ENCODE measurements at places on chromosomes 12 and 14. TPM values are rescaled to one million over a fixed set of nuclear protein-coding genes. Genes with fewer than 3 reads are reported as not detected.

- no peaks in the 10 kb centered on the region for H3K27me3 ChIP-seq
- no peak for DNase-seq
- no peak overlapping the region for H3K4me3 ChIP-seq
- H3K4me1 ChIP-seq: peaks cover 2% of the 10 kb centered on the region
- H3K27ac ChIP-seq: no peak overlapping the region
These were observed 12.6 kb downstream of the NOPCHAP1 start for GRCh38 chr12:104998423-104999346.

DNA sequence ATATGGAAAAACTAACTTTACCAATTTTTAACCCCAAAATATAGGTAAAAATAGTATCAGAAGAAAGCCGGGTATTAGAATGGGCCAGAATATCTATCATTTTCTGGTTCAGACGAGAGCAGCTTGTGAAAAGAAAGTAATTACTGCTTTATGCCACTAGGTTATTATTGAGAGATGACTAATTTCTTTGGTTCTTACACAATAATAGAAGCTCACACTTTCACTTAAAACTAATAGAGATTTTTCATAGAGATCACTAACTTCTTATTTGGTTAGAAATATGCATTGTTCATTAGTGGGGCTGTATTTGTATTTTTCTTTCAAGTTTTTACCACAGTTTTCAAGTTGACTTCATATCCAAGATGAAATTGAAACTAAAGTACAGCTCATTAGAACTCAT, 1241.2 kb upstream of the FLRT2 start:
- no peak overlapping the region for H3K4me3 ChIP-seq
- DNase-seq: no peak
- peaks cover 9% of the 10 kb centered on the region for H3K4me1 ChIP-seq
- H3K27ac ChIP-seq: no peak overlapping the region
- no peaks in the 10 kb centered on the region for H3K27me3 ChIP-seq

DNA sequence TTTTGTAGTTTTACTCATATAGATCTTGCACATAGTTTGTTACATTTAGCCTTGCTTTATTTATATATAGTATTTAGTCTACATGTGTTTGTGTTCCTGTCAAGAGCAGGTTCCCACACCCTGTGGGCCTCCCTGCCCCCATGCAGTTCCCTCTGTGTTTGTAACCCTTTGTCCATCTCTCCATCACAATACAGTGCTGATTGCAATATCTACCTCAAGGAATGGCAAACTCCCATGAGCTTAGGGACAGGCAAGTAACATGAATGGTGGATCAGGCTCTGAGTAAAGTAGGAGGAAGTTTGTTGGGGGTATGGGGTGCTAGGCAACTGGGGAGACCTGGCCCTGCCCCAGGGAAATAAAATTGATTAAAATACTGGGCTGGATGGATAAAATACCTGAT, 151.9 kb upstream of the MYL2 start:
- H3K4me3 ChIP-seq: no peak overlapping the region
- H3K27me3 ChIP-seq: no peaks in the 10 kb centered on the region
- peaks cover 13% of the 10 kb centered on the region for H3K36me3 ChIP-seq
- peaks cover 4% of the 10 kb centered on the region for H3K4me1 ChIP-seq
- DNase-seq: no peak
- H3K27ac ChIP-seq: no peak overlapping the region

The FRS2 gene
- total RNA-seq: 49.2 TPM

GRCh38 chr14:29168149-29168548, 401.6 kb downstream of the FOXG1 start:
- DNase-seq: no peak
- H3K4me3 ChIP-seq: no peak overlapping the region
- no peaks in the 10 kb centered on the region for H3K27me3 ChIP-seq
- no peaks in the 10 kb centered on the region for H3K36me3 ChIP-seq
- H3K27ac ChIP-seq: no peak overlapping the region

Data from mesothelial cell of epicardium (in vitro differentiated cells).